ENCODE measurements at places on chromosomes 11 and 22.

DNA sequence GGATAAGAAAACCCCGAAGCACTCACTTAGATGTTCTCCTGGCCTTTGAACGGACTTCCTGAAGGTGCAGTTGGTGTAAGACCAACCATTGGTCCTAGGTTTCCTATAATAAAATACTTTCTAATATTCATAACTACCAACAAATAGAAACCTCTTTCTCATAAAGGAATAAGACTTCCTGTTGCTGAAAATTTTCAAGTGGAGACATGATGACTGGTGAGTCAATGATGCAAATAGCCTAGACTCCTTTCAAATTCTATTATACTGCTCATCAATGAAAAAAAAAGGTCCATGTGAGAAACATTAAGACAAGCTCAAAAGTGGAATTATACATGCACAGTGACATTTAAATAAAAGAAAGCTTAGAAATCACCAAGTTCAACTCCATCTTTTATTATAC lies 862.8 kb downstream of the FAM181B start:
- DNase-seq, result no peak

GRCh38 chr22:48104766-48105165 lies 1342.3 kb downstream of the TBC1D22A start:
- no peak for DNase-seq

DNA sequence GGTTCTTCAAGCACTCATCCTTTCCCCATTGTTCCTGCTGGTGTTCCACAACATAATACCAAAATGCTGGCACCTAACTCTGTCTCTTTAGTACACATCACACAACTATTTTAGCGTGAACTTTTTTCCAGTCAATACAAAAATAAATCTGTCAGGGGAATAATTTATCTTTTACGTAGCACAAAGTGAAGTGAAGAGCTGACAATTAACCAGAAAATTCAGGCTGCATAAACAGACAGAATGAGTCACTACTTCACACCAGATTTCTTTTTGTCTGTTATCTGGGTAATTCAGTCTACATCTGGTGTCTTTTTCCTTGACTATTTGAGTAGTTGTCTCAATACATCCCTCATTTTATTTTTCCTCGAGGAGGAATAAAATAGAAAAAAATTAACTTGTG lies 7.9 kb upstream of the ETS1 start:
- no peak for DNase-seq

GRCh38 chr11:34441814-34442213 lies 3.1 kb downstream of the CAT start:
- DNase-seq, result no peak

DNA sequence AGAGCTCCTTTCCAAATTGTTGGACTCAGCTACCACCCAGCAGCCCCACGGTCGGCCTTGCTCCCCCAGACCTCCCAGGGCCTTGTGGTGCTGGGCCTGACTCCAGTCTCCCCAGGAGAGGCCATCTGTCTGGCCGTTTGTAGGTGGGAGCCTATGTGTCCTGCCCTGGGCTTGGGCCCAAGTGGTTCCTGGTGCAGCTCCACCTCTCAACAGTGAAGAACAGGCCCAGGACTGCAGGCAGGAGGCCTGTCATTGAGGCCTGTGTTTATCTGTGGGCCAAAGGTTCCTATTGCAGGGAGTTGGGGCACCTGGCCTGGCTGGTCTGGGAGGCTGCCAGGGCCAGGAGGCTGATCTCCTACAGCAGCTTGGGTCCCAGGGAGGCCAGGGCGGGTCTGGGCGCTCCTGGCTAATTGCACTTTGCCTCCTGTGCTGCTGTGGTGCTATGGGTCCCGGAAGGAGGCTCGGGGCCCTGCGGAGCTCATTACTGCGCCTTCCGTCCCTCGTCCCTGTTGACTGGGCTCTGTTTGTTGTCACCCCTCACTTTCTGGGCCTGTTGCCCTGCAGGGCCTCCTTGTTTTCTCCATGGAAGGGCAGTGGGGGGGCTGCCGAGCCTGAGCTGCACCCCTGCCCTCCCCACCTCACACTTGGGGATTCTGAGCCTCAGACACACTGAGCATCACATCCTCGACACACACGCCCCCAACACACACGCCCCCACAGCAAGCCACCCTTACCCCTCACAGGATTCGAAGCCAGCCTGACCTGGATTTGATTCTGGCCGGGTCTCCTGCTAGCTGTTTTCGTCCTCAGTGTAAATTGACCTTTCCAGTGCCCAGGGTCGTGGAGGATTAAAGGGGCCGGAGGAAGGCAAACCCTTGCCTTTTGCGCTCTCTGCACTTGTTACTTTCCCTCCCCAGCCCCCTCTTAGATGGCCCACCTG lies 6.8 kb upstream of the OMP start:
- no peak for DNase-seq

- DNase-seq, result no peak
These were observed 16.4 kb downstream of the TOM1 start for GRCh38 chr22:35315855-35316745.

DNA sequence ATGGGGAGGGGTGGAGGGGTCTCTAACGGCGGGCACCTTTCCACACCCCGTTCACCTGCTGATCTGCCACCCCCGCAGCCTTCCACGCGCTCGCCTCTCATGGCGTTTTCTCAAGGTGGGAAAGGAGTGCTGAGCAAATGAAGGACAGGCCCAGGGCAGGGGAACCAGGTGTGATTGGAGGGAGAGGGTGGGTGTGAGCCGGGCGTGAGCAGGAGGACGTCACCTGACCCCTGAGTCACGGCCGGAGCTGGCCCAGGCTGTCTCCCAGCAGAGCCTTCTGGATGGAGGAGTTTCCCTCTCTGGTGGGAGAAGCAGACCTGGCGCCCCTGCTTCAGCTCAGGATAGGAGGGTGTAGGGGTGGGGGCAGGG lies 14.0 kb upstream of the ARHGAP8 start:
- DNase-seq, result no peak

- DNase-seq, result peak; percentile 66
These were observed 817 bp downstream of the RELT start for GRCh38 chr11:73376803-73377629.

- DNase-seq, result no peak
These were observed 33.4 kb upstream of the PTPRJ start for GRCh38 chr11:47946682-47947559.

GRCh38 chr11:33976495-33977199 lies 74.9 kb upstream of the CAPRIN1 start:
- DNase-seq, result no peak

DNA sequence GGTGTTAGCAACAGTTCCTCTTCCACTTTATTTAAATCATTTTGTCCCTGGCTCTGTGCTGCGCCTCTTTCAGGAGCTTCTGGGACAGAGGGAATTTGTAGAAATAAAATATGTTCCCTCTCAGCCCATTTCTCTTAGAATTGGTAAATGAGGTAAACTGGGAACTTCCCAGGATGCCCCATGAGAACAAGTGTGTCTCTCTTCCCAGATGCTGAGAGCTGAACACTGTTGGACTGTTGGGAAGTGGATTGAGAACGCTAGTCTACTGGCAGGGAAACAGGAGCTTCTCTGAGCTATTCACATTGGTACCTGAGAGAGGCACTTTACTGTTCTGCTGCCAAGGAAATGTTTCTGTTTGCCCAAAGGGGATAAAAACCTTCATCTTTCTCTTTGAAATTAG lies 4.0 kb downstream of the CRY2 start:
- no peak for DNase-seq

- no peak for DNase-seq
These were observed 11.6 kb downstream of the RIBC2 start for GRCh38 chr22:45425101-45425500.

GRCh38 chr11:2869134-2869526 lies 16.4 kb downstream of the CDKN1C start:
- no peak for DNase-seq

DNA sequence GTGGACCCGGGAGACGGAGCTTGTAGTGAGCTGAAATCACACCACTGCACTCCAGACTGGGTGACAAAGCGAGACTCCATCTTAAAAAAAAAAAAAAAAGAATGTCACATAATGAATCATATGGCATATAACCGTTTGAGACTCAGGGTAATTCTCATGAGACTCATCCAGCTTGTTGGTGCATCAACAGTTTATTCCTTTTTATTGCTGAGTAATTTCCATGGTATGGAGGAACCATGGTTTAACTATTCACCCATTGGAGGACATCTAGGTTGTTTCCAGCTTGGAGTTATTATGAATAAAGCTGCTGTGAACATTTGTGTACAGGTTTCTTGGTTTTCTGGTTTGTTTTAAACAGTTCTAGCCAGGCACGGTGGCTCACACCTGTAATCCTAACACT lies 25.3 kb downstream of the PPARA start:
- no peak for DNase-seq

DNA sequence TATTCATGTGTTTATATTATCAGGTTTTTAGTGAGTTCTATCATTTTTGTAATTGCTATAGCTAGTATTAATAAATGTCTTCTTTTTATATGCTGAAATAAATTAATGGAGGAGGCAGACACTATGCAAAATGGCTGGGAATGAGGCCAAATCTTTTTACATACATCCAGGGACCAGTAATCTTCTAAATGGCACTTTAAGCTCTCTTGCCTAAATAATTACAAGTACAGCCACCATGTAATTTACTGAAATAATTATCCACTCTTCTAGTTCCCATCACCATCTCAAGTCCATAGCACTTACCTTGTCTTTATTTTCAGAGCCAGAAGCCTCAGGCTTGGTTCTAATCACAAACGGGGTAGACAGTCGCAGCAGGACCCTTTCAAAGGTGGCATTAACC lies 79.1 kb downstream of the GUCY1A2 start:
- DNase-seq, result no peak
